Ecto neural progenitor cell (in vitro differentiated cells): ENCODE measurements at places on chromosomes 4 and X.

GRCh38 chr4:89829470-89830138 is 7.4 kb downstream of the SNCA start:
- DNase-seq, result no peak

GRCh38 chrX:56764153-56764974 is 35.3 kb downstream of the NBDY start:
- DNase-seq, result peak; percentile 63

DNA sequence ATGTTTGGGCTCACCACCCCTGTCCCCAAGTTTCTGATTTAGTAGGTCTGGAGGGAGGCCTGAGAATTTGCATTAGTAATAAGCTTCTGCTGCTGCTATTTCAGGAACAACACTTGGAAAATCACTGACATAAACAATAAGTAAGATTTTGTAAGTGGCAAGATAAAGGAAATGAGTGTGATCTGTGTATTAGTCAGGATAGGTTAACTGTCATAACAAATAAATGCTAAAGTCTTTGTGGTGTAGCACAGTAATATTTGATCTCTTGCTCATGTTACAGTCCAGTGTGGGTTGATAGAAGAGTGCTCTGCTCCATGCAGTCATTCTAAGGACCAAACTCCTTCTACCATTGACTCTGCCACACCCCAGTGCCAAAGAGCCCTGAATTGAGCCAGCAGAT is 67.0 kb downstream of the NHS start:
- DNase-seq, result no peak

DNA sequence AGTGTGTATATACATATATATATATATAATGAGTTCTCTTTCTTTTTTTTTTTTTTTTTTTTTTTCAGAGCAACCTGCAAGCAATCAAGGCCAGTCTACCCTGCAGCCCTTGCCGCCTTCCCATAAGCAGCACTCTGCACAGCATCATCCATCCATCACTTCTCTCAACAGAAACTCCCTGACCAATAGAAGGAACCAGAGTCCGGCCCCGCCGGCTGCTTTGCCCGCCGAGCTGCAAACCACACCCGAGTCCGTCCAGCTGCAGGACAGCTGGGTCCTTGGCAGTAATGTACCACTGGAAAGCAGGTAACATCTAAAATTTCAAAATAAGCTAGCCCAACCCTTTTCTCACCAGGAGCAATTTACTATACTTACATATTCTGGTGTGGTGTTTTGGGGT is 316.3 kb downstream of the DCTD start:
- no peak for DNase-seq

DNA sequence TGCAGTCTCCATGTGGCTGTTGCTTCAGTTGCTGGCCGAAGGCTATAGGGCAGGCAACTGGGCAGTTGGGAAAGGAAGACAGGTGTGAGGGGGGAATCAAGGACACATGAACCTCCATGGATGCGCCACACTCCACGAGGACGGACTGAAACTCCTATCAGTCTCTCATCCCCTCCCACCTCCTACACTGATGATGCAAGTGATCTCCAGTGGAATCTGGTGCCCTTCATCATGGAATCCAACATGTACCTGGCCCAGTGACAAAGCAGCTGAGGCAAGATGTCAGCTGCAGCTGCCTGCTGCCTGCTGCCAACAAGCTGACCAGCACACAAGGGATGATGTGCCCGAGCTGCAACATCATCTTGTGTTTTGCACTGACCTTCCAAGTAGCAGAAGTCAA is 26.0 kb upstream of the MGST2 start:
- no peak for DNase-seq

- DNase-seq, result no peak
These were observed 203.3 kb downstream of the ANTXR2 start for GRCh38 chr4:79869597-79870237.

GRCh38 chr4:3502941-3503936 is 29.0 kb downstream of the LRPAP1 start:
- no peak for DNase-seq

GRCh38 chr4:170339522-170339921 is 249.8 kb upstream of the AADAT start:
- DNase-seq, result no peak

DNA sequence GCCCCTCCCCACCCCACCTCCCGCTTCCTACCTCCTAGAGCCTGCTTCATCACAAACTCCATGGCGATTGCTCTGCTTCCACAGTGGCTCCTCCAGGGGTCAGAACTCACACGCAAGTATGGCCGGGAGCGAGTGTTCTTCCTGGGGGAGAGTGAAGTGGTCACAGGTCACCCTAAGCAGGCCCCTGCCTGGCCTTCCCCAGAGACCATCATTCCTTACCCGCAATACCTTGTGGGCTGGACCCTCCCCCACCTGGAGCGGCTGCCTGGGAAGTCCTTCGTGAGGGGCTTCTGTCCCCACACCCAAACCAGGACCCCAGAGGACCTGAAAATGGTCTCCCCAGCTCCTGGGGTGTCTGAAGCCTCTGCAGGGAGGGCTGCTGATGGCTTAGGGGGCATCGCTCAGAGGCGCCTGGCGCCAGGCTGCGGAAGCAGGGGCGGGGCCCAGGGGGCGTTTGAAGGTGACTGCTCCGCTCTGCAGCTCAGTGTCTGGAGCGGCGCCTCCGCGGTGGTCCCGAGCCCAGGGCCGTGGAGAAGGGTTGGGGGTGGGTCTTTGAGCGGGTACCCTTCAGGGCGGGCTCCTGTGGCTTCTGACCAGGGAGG is 1.4 kb downstream of the CPLX1 start:
- DNase-seq, result peak; percentile 51

GRCh38 chr4:138938366-138938690 is 77.3 kb upstream of the NOCT start:
- no peak for DNase-seq

- no peak for DNase-seq
These were observed 61.0 kb downstream of the SEPSECS start for GRCh38 chr4:25098964-25099891.

DNA sequence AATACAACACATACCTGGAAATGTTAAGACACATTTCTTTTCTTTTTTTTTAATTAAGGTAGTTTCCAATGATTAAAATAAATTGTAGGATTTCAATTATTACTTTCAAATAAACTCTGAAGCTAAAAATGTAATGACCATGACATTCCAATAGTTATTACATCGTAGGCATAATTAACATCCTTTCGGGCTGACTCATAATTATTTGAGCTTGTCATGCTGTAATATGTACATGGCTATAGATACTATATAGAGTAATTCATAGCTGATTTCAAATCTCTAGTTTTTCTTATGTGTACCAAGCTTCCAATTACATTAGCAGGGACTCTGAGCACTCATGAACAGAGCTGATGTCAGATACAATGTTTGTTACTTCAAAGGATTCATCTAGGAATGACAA is 125.7 kb upstream of the GABRG1 start:
- DNase-seq, result no peak

DNA sequence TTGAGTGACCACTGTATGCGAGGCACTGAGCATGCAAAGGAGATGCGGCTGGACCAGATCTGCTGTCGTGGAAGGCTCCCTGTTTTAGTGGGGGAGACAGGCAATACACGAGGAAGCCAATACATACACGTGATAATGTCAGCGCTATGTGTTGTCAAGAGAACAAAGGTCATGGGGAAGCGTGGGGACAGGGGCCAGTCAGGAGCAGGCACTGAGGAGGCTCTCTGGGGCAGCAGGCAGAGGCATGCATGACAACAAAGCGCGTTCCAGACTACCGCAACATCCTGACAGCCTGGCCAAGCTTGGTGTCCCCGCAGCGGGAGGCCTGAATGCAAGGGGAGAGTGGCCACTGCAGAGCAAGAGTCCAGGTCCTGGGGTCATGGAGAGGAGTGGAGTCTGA is 61.9 kb downstream of the DCTD start:
- no peak for DNase-seq

- DNase-seq, result no peak
These were observed 53.0 kb downstream of the PKD2 start for GRCh38 chr4:88060431-88060830.

- no peak for DNase-seq
These were observed 4.4 kb upstream of the APBB2 start for GRCh38 chr4:41218703-41219102.

DNA sequence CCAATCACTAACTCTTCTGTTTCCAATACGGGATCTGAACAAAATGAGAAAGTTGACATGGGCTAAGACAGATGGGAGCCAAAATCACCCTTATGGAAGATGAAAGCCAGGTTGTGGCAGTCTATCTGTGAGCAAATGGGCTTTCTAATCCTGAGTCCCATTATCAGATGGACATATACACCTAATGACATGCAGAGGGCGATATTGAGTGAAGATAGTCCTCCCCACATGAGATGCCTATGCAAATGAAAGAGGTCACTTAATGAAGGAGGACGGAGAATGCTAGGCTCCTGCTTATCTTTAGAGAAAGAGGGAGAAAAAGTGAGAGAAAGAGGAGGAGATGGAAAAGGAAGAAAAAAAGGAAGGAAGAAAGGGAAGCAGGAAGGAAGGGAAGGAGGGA is 547.5 kb downstream of the NLGN4X start:
- no peak for DNase-seq

GRCh38 chr4:146123231-146123630 is 52.3 kb upstream of the LSM6 start:
- no peak for DNase-seq

DNA sequence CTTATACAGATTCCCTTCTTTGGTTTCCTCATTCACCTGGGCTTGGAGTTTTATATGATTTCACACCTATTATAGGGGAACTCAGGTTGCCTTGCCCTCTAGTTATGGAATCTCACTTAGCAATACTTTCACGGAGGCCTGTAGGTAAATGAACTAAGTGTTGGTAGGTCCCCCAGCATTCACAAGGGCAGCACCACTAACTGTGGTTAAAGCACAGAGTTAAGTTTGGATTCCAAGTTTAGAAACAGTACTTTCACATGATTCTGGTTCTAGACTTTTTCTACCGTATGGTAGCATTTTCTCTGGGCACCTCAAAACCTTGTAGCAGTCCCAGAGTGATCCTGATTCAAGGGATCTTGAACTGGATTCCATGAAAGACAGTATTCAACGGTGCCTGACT is 46.4 kb downstream of the SH2D1A start:
- DNase-seq, result no peak

DNA sequence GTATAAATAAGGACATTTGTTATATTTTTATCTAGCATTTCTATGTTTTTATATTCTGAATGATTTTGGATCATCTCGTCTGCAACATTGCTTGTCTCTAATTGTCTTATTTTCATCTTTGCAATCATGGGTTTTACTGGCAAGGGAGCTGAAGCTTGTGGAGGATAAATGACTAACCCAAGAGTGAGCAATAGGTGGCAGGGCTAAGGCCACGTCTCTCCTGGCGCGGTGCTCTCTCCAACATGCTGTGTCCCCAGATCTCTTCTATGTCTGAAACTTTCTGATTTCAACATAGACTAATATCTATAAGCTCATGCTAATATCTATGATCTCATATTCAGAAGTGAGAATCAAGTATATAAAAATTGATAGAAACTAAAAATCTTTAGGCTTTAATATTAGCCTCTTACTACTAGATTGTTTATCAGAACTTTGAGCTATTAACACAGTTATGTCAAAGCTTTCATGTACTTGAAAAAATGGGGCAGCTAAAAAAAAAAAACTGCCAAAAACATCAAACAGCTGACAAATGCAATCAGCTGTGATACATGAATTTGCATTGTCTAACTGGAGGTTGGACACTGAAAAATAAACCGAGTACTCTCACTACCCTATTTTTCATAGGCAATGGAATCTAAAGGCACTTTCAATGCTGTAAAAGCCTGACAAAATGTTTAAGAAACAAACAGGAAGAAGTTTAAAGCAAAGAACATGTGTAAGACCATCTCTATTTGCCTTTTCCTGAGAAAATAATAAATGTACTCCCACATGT is 169.2 kb downstream of the TMA16 start:
- DNase-seq, result no peak

DNA sequence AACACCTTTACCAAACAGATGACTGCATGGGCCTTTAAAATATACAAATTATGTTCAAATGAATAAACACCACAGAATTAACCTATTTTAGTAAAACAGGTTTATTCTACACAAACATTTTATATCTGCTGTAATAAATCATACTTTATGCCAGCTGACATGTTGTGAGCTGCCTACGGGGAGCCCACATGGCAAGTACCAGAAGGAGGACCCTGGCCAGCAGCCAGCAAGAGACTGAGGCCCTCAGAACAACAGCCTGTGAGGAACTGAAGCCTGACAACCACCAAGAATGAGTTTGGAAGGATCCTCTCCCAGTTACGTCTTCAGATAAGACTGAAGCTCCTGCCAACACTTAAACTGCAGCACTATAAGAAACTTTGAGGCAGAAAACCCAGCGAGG is 377.0 kb downstream of the PDGFC start:
- DNase-seq, result no peak

- no peak for DNase-seq
These were observed 112.2 kb upstream of the ANXA3 start for GRCh38 chr4:78439328-78439727.

DNA sequence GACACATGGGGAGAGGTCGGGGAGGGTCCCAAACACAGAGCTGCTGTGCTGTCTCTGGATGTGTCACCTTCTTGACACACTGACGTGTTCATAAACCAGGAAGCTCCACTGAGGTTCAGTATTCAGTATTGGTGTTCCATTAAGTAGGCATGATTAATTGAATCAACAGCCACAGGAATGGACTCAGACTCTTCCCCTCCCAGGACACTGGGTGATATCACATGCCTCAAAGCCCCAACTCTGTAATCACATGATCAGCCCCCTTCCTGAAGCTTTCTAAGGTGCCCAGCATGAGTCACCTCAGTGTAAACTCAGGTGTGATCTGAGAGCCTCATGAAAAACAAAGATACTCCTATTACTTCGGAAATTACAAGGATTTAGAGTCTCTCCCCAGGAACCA is 21.1 kb upstream of the HNRNPD start:
- no peak for DNase-seq

DNA sequence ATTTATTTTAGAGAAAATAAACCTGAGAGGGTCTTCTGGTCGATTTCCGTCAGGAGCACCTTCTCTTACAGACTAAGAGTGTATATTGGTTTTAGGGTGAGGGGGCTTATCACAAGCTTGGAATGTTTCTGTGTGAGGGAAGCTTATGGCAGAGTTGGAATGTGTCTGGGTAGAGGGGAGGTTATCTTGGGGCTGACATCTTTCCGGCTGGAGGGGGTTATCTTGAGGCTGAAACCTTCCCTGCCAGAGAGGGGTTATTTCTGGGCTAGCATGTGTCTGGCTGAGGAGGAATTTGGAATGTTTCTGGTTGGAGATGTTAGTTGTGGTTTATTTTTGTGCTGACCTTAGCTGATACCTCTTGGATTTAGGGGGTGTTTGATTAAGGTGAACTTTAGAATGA is 1312.1 kb downstream of the ADGRL3 start:
- no peak for DNase-seq

DNA sequence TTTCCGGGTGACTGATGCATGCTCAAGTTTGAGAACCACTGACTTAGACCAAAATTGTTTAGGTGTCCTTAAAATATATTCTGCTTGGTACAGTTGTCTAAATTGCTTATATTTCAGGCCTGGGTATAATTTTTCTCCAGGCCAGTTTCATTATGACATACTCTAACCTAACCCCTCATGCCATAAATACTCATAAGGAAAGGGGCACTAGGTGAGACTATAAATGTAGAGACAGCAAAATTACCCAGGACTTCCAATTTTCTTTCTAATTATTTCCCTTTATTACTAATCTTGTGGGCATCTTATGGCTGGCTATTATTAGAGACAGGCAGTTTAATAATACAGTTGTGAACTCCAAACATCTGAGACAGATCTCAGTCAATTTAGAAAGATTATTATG is 150.2 kb downstream of the RRAGB start:
- no peak for DNase-seq
